Muscle of back (tissue), 13 donors: ENCODE measurements at places on chromosomes 6 and 20. TPM values are rescaled to one million over a fixed set of nuclear protein-coding genes. Genes with fewer than 3 reads are reported as not detected.

DNA sequence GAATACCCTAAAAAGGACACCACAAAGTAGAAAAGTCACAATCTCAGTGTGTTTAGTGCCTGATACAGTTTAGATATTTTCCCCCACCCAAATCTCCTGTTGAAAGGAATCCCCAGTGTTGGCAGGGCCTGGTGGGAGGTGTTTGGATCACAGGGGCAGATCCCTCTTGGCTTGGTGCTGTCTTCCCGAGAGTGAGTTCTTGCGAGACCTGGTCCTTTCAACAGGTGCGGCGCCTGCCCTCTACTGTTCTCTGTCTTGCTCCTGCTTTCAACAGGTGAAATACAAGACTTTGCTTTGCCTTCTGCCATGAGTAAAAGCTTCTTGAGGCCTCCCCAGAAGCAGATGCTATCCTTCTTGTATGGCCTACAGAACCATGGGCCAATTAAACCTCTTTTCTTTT, 534.3 kb upstream of the NRSN1 start:
- DNase-seq = no peak

- no peak for DNase-seq
Measured at GRCh38 chr6:14880677-14881076, 365.2 kb upstream of the JARID2 start.

DNA sequence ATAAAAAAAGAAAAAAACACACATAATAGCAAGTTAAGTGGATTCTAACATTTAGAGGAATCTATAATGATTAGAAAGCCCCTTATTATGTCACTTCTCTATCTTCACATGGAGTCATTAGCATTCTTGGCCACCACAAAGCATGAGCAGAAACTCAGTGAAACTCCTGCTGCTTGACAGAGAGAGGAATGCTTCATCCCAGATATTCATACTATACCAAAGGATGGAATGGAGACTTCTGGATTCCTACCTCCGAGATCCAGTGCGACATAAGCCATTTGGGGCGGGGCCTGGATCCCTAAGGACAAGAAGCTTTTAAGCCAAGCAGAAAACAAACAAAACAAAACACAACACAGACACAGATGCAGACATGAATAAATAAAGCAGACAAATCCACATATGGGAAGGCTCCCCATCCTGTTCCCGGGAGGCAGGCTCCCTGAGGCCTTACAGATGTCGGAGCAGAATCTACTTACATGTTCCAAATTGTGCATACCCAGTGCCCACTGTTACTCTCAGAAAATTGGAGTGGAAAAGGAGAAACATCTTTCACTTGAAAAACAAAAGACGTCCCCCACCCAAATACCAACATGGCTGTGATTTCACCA, 727.3 kb downstream of the MAFB start:
- no peak for DNase-seq

DNA sequence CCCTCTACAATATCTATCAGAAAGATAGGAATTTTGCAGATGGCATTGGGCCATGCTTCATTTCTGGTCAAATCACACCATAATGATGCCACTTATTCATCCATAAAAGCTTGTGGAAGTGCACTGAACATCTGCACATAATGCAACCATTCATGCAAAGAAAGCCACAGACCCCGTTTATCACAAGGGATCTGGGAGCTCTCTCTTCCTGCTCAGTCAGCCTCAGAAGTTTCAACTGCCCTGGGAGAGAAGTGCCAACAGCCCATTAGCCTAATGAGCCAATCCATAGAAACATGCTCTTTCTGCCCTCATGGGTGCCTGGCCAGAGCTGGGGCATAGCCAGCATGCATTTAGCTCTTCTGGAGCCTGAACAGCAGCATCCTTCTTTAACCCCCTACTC, 85.8 kb downstream of the SLC35F1 start:
- no peak for DNase-seq

DNA sequence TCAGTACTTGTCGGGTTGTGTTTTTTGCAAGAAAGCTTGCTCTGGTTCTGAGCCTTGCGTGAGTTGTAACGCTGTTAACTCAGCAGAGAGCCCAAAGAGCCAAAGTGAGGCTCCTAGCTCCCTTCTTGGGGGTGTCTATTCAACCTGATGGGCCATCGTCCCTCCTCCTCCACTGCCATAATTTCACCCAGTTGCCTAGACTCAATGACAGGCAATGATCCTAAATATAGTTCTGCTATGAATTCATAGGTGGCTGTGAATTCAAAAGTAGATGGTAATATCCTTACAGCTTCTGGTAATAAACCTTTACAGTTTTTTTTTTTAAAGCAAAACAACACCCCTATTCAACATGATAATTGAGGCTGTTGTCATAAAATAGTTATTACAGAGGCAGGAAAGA, 39.5 kb downstream of the GHRH start:
- no peak for DNase-seq

DNA sequence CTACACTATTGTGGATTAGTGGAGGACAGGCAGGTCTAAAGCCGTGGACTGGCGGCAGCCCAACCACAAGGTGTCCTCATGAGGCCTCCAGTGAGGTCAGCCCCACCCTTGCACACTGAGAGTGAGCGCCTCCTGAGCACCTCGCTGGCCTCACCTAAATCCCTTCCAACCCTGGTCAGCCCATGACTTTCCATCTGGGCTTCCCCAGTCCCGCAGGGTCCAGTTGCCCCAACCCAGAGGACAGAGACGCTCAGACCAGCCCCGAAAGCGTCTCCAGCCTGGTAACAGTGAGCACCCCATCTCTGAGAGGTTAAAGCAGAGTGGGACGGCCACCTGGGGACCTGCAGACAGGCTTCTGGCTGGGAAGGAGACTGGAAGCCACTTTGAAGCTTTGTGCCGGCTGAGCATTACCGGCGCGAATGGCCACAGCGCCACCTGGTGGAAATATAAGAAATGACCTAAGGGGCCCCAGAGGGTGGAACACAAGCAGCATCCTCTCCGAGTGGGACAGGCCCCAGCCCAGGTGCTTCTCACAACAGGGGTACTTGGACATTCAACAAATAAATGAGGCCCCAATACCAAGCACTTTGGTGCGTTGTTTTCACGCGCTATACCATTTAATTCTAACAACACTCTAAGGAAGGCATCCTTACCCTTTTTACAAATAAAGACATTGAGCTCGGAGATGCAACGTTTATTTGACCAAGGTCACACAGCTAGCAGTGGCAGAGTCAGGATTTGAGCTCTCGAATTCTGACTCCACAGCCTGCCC, 65.7 kb upstream of the TOP1 start:
- peak; percentile 72 for DNase-seq

DNA sequence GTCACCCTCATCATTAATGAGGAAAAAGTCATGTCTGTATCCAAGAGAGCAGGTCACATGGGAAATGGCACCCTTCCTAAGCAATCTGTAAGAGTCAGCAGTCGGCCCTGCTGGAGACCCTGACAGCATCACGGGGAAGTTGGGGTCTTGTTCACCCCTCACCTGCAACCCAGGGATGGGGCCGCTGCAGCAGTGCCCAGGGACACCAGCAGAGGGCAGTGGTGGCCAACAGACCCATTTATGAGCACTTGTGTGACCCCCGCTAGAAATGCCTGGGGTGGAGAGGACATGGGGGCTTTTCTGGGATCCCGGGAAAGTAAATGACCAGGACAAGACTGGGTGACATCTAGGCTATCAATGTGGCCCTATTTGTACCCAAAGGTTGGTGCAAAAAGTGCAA, 35.9 kb downstream of the ANKRD60 start:
- no peak for DNase-seq

Gene KCNK17
- 0.46 TPM for polyA plus RNA-seq

Gene MRPL14
- 44.5 TPM for polyA plus RNA-seq
